Testis (tissue), 5 donors: ENCODE measurements at places on chromosomes 1 and 21. TPM values are rescaled to one million over a fixed set of nuclear protein-coding genes. Genes with fewer than 3 reads are reported as not detected.

Gene CRP
- 0.16 TPM for total RNA-seq

Gene PSMB2
- 50.1 TPM for total RNA-seq

Gene VANGL2
- 3.8 TPM for total RNA-seq

Gene LYPLAL1
- 20.8 TPM for total RNA-seq

Gene VANGL1
- total RNA-seq, result 8.2 TPM

Gene CFHR5
- total RNA-seq, result 0.12 TPM
